ENCODE measurements at places on chromosomes 12 and 14. TPM values are rescaled to one million over a fixed set of nuclear protein-coding genes. Genes with fewer than 3 reads are reported as not detected.

GRCh38 chr14:97100306-97100705, 303.1 kb downstream of the VRK1 start:
- no peak for DNase-seq

The ESPL1 gene
- 5.6 TPM for total RNA-seq

The DEGS2 gene
- total RNA-seq, result not detected

- DNase-seq, result peak; percentile 11
These were observed 507 bp upstream of the PTPN11 start for GRCh38 chr12:112418273-112418607.

The NKX2-8 gene
- total RNA-seq, result not detected

DNA sequence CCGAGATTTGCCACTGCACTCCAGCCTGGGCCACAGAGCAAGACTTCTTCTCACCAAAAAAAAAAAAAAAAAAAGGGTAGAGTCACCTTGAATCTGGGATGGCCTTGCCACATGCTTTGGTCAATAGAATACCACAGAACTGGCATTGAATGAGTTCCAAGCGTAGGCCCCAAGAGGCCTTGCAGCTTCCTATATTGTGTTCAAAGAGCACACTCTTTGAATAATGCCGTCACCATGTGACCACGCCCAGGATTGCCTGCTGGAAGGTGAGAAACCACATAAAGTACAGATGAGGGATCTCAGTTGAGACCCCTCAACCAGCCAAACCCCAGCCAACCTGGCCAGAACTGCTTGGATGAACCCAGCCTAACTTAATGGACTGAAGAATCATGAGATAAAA, 239.2 kb upstream of the AMIGO2 start:
- no peak for DNase-seq

The CMA1 gene
- not detected for total RNA-seq

The ATXN7L3B gene
- 28.1 TPM for total RNA-seq

- no peak for DNase-seq
These were observed 8.6 kb upstream of the SSTR1 start for GRCh38 chr14:38199076-38199475.

- no peak for DNase-seq
These were observed 216.7 kb downstream of the ACSS3 start for GRCh38 chr12:81294325-81295190.

The STXBP6 gene
- total RNA-seq, result 14.3 TPM

DNA sequence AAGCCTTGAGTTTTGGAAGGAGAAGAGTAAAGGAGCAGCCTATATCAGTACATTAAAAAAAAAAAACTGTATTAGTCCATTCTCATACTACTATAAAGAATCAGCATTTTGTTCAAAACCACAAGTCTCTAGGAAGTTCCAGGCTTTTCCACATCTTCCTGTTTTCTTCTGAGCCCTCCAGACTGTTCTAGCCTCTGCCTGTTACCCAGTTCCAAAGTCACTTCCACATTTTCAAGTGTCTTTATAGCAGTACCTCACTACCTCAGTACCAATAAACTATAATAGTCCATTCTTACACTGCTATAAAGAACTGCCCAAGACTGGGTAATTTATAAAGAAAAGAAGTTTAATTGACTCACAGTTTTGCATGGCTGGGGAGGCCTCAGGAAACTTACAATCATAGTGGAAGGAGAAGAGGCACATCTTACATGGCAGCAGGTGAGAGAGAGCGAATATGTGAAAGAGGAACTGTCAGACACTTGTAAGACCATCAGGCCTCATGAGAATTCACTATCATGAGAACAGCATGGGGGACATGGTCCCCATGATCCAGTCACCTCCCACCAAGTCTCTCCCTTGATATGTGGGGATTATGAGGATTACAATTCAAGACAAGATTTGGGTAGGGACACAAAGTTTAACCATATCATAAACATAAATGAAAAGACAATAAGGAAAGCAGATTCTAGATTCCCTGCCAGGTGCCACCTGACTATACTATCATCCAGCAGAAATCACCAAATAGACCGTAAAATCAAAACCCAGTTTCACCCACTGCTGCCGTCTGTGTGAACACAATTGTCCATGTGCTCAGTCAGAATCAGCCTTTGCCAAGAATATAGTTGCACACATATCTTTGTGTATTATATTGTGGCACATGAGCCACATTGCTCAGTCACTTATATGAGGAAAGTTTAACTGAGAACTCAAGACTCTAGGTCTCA, 27.8 kb downstream of the TOGARAM1 start:
- no peak for DNase-seq

The TCTN1 gene
- 11.1 TPM for total RNA-seq

DNA sequence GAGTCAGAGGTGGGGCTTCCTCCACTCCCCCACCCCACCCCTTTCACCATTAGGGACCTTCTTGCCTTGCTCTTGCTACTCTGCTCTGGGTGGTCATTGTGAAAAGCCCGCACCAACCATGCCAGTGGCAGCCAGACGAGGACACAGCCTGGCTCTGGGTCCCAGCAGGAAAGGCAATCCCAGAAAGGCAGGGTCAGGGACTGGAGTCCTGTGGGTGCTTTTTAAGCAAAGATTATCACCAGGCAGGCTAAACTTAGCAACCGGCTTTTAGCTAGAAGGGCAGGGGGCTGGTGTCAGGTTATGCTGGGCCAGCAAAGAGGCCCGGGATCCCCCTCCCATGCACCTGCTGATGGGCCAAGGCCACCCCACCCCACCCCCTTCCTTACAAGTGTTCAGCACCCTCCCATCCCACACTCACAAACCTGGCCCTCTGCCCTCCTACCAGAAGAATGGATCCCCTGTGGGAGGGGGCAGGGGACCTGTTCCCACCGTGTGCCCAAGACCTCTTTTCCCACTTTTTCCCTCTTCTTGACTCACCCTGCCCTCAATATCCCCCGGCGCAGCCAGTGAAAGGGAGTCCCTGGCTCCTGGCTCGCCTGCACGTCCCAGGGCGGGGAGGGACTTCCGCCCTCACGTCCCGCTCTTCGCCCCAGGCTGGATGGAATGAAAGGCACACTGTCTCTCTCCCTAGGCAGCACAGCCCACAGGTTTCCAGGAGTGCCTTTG, 1.2 kb upstream of the GAPDH start:
- DNase-seq, result peak; percentile 76

DNA sequence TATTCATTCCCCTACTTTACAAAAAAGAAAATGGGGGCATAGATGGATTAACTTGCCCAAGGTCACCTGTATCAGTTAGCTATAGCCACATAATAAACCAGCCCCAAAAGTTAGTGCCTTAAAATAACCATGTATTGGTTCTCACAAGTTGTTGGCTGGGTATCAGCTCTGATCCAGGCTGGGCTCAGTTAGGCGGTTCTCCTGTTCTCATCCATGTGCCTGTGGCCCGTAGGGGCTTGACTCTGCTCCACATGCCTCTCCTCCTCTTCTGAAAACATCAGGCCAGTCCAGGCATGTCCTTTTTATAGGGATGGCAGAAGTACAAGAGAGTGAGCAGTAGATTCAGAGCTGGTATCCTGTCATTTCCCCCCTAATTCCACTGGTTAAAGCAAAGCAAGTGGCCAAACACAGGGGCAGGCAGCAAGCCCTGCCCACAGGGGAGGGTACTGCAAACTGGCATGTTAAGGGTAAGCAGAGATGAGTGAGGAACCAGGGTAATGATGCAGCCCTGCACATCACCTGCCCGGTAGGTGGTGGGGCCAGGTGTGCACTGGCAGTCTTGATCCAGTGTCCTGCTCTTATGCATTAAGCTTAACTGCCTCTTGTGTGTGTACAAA, 47.9 kb upstream of the TUNAR start:
- no peak for DNase-seq
